ENCODE measurements at places on chromosomes 7 and 10.

GRCh38 chr10:93148476-93148875 is 74.8 kb downstream of the CYP26A1 start:
- DNase-seq, result no peak

- no peak for DNase-seq
These were observed 283.5 kb downstream of the THSD7A start for GRCh38 chr7:11548532-11548931.

DNA sequence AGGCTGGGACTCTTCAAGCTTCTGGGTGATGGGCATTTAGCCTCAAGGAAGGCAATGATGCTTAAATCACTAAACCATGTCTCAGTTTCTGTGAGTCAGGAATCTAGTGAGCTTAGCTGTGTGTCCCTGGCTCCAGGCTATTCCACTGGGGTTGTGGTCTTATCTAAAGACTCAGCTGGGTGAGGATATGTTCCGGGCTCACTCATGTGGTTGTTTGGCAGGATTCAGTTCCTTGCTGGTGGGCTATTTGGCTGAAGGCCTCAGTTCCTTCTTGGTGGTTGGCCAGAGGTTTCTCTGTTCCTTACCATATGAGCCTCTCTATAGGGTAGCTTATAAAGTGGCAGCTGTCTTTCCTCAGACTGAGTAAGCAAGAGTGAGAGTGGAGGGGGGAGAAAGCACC is 12.0 kb downstream of the EVX1 start:
- no peak for DNase-seq

- no peak for DNase-seq
These were observed 146.4 kb downstream of the ANLN start for GRCh38 chr7:36535866-36536664.

- DNase-seq, result no peak
These were observed 79.8 kb downstream of the PFKFB3 start for GRCh38 chr10:6282454-6282958.

Data from NCI-H774 (cell line).